Astrocyte of the spinal cord (primary cell): ENCODE measurements at places on chromosomes 4 and X.

DNA sequence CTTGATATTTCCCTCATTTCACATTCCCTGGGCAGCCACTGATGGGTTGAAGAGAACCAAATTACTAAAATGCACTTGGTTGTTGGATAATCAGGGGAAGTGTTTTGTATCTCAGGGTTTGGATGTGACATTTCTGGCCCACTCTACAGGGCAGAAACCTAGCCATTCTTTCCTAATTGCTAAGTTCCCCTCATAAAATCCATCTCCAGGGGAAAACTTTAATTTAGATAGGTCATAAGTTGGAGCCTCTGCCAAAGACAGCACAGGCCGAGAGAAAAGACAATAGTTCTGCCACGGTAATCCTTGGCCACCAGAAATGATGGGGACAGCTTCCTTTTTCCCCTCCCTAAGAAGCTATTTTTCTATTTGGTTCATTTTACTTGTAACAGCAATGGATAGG is 192.7 kb upstream of the C1QTNF7 start:
- no peak for DNase-seq

GRCh38 chrX:21408788-21409187 is 34.6 kb downstream of the CNKSR2 start:
- no peak for DNase-seq

DNA sequence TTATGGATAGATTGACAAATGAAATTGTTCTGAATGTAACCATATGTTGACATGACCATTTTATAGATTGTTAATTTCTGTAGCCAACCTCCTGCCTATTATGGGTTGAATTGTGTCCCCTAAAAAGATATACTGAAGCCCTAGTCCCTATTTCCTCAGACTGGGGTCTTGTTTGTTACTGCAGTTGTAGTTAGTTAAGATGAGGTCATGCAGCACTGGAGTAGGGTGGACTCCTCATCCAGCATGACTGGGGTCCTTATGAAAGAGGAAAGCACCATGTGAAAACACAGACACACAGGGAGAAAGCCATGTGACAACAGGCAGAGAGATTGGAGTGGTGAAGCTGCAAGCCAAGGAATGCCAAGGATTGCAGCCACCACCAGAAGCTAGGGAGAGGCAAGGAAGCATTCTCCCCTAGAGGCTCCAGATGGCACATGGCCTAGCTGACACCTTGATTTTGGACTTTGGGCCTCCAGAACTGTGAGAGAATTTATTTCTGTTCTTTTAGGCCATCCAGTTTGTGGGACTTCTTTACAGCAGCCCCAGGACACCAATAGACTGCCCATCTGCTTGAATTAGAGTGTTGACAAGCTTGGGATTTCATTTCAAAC is 14.0 kb downstream of the MTM1 start:
- DNase-seq: no peak

GRCh38 chrX:68867458-68868112 is 38.8 kb downstream of the EFNB1 start:
- peak; percentile 7 for DNase-seq

- DNase-seq: no peak
These were observed 257.4 kb downstream of the CFAP299 start for GRCh38 chr4:80592950-80593349.

DNA sequence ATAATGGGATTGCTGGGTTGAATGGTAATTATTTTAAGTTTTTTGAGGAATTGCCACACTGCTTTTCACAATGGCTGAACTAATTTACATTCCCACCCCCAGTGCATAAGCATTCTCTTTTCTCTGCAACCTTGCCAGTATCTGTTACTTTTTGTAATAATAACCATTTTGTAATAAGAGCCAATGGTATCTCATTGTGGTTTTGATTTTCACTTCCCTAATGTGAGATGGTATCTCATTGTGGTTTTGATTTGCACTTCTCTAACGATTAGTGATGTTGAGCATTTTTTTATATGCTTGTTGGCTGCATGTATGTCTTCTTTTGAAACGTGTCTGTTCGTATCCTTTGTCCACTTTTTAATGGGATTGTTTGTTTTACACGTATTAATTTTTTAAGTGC is 213.1 kb upstream of the HDX start:
- no peak for DNase-seq

DNA sequence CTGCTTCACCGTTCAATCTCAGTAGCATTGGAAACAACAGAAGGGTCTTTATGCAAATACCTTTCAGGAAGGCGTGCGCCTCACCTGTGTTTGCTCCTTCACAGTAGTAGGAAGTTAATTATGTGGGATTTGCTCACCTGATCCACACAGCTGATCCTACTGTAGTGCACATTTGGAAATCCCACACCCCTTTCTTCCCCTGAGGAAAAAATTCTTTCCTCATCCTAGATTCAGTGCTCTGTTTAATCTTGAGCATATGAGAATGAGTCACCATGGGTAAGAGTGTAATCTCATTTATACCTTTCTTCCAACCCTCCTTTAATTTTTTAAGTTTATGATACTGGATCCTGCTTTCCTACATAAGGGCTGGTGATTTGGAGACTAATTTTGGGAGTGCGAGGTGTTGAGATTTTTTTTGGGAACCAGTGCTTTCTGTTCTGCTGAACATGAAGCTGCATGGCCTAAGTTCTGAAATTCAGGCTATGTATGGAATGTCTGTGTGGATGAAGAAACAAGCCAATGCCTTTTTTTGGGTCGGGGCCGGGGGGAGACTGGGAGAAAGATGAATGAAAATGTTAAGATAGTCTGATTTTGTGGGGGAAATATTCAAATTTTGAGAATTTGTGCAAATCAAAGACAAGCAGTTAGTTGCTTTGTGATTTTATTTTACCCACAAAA is 19.0 kb downstream of the GAB1 start:
- no peak for DNase-seq

- peak; percentile 93 for DNase-seq
These were observed 91.0 kb upstream of the TRIM2 start for GRCh38 chr4:153113061-153113837.

DNA sequence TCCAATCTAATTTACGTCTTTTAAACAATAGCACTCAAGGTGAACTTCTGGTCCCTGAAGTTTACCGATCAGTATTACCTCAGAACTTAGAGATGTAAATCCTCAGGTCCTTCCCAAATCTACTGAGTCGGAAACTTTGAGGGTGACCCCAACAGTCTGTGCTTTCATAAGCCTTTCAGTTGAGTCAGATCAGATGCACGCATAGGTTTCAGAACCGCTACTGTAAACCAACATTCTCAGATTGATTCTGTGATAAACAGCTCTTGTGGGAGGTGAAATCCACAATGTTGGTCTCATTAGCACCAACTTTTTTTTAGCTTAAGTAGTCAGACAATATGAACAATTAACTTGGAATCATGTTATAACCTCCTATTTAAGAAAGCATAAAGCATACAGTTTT is 86.0 kb downstream of the WWC2 start:
- no peak for DNase-seq

DNA sequence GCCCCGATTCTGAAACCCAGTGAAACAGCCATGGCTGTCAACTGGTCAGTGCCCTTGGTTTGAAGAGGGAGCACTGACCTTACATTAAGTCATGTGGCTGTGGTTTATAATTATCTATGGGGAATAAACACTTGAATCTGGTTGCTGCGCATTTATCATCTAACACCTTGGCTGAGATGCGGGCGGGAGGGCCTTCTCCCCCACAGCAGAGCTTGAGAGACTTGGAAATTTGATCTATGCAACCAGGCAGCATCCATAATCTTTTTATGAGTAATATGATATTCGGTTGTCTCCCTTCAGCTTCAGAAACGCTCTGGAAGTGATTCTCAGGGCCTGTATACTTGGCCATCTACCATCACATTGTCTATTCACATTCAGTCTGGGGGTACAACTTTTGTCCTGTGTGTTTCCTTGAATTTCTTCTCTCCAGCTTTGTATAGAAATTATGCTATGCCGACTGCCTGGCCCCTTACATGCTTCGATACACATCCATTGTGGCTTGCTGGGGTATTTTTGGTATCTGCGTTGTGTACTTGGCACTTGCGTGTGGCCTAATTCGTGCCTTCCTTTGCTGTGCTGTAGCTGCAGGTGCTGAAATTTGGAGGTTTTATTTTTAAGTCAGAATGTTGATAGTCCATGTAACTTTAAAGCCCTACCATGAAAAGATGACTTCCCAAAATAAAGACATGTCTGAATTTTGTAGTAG is 321.6 kb downstream of the ARHGAP10 start:
- DNase-seq: no peak
